Activated CD8-positive, alpha-beta T cell treated with anti-CD3 and anti-CD28 coated beads for 36 hours (primary cell): ENCODE measurements at places on chromosomes 2 and 18. TPM values are rescaled to one million over a fixed set of nuclear protein-coding genes. Genes with fewer than 3 reads are reported as not detected.

Gene SLC20A1
- 52.7 TPM for total RNA-seq

DNA sequence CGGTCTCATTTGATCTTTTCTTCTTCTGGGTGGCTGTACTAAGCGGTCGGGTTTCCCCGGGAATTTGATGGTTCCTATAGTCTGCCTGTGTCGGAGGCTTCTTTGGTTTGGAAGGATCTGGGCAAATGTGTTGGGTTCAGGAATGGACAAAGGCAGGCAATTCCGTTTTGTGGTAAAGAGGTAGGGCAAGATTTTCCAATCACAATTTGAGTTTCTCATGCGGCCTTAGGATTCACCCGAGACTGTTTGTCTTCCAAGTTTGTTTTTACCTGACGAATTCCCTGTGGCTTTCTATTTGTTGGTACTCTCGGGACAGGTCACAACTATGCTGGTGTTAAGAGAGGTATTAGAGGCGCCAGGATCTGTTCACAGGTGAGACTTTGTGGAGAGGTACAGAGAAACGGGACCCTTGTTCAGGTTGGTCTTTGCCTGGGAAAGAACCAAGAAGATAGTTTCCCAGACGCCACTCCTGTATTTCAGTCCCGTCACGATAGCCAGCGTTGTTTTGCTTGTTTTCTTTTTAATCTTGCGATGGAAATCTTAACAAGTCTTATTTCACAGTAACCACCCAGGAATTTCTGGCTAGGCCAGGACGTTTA is 3.0 kb downstream of the SP5 start:
- peaks cover 57% of the 10 kb centered on the region for H3K27me3 ChIP-seq
- no peaks in the 10 kb centered on the region for H3K36me3 ChIP-seq
- no peak overlapping the region for H3K4me3 ChIP-seq

Gene SLC35F6
- total RNA-seq: 4.2 TPM

Gene KCNS3
- total RNA-seq: not detected

Gene GIGYF2
- 49.7 TPM for total RNA-seq

GRCh38 chr2:132404056-132404455 is 12.5 kb upstream of the GPR39 start:
- no peak overlapping the region for H3K4me3 ChIP-seq
- no peak overlapping the region for H3K27ac ChIP-seq
- H3K36me3 ChIP-seq: no peaks in the 10 kb centered on the region

Gene CRYGC
- total RNA-seq: not detected

GRCh38 chr2:100865816-100866460 is 46.0 kb downstream of the NPAS2 start:
- H3K27ac ChIP-seq: no peak overlapping the region
- no peak for DNase-seq
- peaks cover 9% of the 10 kb centered on the region for H3K4me1 ChIP-seq

Gene CHRND
- not detected for total RNA-seq

GRCh38 chr2:128628996-128629395 is 310.3 kb upstream of the HS6ST1 start:
- H3K27ac ChIP-seq: no peak overlapping the region
- H3K36me3 ChIP-seq: no peaks in the 10 kb centered on the region
- peaks cover 11% of the 10 kb centered on the region for H3K4me1 ChIP-seq

Gene NRP2
- total RNA-seq: 1.6 TPM

GRCh38 chr2:96400049-96401000 is 64.8 kb downstream of the NCAPH start:
- H3K4me3 ChIP-seq: no peak overlapping the region
- no peak for DNase-seq
- no peak overlapping the region for H3K27ac ChIP-seq

DNA sequence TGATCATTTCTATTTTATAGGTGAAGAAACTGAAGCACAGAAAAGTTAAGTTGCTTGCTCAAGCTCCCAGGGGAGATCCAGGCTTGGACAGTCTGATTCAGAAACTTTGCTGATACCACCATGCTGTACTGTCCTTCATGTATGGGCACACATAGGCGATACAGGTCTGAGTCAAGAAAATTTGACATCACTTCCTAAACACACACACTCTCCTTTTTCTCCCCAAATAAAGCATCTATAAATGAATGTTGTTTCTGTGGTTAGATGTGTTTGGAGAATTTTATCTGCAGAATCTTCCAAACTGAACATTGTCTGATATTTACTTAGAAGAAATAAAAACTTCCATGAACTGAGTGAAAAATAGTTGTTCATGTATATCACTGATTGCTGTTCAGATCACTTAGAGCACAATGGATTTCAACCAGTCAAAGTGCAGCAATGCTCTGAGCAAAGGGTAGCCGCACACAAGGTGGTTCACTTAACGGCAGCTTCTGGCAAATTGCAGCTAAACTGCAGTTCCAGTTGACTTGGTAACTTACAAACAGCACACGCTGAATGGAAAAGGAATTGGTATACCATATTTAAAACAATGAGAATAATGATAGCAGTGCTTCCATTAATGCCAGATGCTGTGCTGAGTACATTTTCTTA is 10.0 kb upstream of the AGFG1 start:
- peaks cover 86% of the 10 kb centered on the region for H3K4me1 ChIP-seq
- H3K4me3 ChIP-seq: peak overlapping the region; percentile 57
- peaks cover 3% of the 10 kb centered on the region for H3K36me3 ChIP-seq
- DNase-seq: no peak
- no peaks in the 10 kb centered on the region for H3K27me3 ChIP-seq

GRCh38 chr18:8895987-8896619 is 190.7 kb downstream of the MTCL1 start:
- no peak overlapping the region for H3K27ac ChIP-seq
- no peak for DNase-seq
- no peaks in the 10 kb centered on the region for H3K4me1 ChIP-seq
- no peaks in the 10 kb centered on the region for H3K36me3 ChIP-seq
- H3K4me3 ChIP-seq: no peak overlapping the region
- H3K27me3 ChIP-seq: no peaks in the 10 kb centered on the region

Gene RTKN
- 1.6 TPM for total RNA-seq

- H3K27ac ChIP-seq: no peak overlapping the region
- H3K27me3 ChIP-seq: peaks cover 43% of the 10 kb centered on the region
- no peak for DNase-seq
- H3K4me3 ChIP-seq: no peak overlapping the region
Observed at GRCh38 chr18:11751341-11752115, 62.5 kb downstream of the GNAL start.

GRCh38 chr2:6922201-6922656 is 5.0 kb downstream of the RNF144A start:
- H3K4me3 ChIP-seq: no peak overlapping the region
- peaks cover 28% of the 10 kb centered on the region for H3K36me3 ChIP-seq
- H3K27me3 ChIP-seq: no peaks in the 10 kb centered on the region
- peaks cover 64% of the 10 kb centered on the region for H3K4me1 ChIP-seq
- no peak for DNase-seq

Gene LRRC30
- total RNA-seq: not detected

DNA sequence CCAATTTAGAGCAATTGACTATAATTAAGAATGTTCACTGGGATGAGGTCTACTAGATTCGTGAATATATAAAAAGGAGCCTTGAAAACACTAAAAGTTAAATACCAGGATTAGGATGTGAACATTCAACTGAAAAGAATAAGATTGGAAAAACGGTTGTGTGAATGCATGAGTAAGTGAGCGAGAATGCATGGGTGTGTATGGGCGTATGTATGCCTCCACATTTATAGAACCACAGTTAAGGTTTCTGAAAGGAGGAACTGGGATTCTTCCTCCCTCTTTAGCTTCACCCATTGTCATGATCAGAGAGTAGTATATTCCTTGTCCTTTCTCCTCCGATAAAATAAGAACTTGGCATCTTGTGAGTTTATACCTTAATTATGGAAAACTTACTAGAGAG is 151.1 kb upstream of the UBE2E3 start:
- no peak for DNase-seq
- H3K4me1 ChIP-seq: no peaks in the 10 kb centered on the region
- H3K4me3 ChIP-seq: no peak overlapping the region

Gene ATP8B1
- 0.38 TPM for total RNA-seq

- peaks cover 3% of the 10 kb centered on the region for H3K4me1 ChIP-seq
- no peak for DNase-seq
- H3K4me3 ChIP-seq: no peak overlapping the region
- H3K36me3 ChIP-seq: no peaks in the 10 kb centered on the region
- no peaks in the 10 kb centered on the region for H3K27me3 ChIP-seq
- H3K27ac ChIP-seq: no peak overlapping the region
Observed at GRCh38 chr18:75036917-75037688, 171.8 kb downstream of the PTGR3 start.

- H3K36me3 ChIP-seq: no peaks in the 10 kb centered on the region
- H3K4me3 ChIP-seq: no peak overlapping the region
- DNase-seq: no peak
- H3K4me1 ChIP-seq: no peaks in the 10 kb centered on the region
Observed at GRCh38 chr18:64253222-64253621, 104.3 kb upstream of the LINC00305 start.

Gene MLPH
- total RNA-seq: not detected

GRCh38 chr2:217798743-217799562 is 203.8 kb downstream of the TNS1 start:
- no peaks in the 10 kb centered on the region for H3K27me3 ChIP-seq
- DNase-seq: no peak
- no peak overlapping the region for H3K4me3 ChIP-seq
- H3K4me1 ChIP-seq: no peaks in the 10 kb centered on the region
- H3K36me3 ChIP-seq: no peaks in the 10 kb centered on the region

DNA sequence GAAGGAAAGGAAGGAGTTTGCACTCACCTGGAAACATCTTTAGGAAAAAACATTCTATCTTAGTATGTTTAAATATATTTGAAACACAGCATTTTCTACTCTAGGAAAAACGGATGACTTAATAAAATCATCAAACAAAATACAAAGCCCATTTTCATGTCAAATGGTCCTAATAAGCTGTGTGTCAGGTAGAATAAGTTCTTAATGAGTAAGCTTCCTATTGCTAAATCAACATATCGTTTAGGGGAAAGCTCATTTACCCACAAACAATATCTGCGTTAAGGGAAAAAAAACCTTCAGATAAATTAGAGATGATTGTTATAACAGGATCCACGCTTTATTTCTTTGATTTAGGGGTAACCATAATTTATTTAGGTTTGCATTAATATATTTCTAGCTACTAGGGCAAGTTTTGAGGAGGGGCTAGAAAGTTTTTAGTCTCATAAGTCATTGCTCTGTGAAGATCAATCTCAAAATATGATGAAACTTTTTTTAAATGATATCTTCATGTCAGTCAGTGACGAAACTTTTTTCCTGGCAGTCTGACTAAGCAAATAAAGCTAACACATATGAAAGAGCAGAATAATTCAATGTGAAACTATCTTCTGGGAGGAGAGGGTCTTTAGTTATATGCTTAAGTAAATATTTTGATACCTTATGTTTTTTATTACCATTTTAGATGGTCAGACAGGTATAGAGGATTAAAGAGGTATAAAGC is 147.1 kb downstream of the WDSUB1 start:
- H3K4me1 ChIP-seq: no peaks in the 10 kb centered on the region
- no peak for DNase-seq
- no peak overlapping the region for H3K4me3 ChIP-seq
- H3K27me3 ChIP-seq: no peaks in the 10 kb centered on the region
- no peaks in the 10 kb centered on the region for H3K36me3 ChIP-seq

GRCh38 chr2:201984800-201985525 is 48.7 kb upstream of the FZD7 start:
- peaks cover 3% of the 10 kb centered on the region for H3K4me1 ChIP-seq
- H3K4me3 ChIP-seq: no peak overlapping the region
- H3K27ac ChIP-seq: no peak overlapping the region
- no peaks in the 10 kb centered on the region for H3K36me3 ChIP-seq

DNA sequence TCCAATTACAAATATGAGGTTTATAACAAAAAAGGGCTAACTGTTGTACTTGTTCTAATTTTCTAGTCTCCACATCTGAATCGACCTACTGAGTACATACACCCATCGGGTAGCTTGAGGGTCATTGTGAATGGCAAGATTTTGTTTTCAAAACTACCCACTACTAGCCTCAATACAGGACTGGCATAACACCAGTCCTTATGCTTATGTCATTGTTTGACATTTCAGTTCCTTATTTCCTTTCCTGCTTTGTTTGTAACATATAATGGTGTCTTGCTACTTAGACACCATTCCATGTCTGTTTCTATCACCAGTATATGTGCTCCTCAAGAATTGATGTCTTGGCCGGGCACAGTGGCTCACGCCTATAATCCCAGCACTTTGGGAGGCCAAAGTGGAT is 86.0 kb downstream of the EPHA4 start:
- no peak overlapping the region for H3K27ac ChIP-seq
- no peaks in the 10 kb centered on the region for H3K4me1 ChIP-seq
- H3K4me3 ChIP-seq: no peak overlapping the region
- no peak for DNase-seq
- H3K36me3 ChIP-seq: no peaks in the 10 kb centered on the region

Gene LIMS3
- total RNA-seq: 0.77 TPM

GRCh38 chr18:12052866-12053265 is 40.8 kb upstream of the ANKRD62 start:
- H3K4me3 ChIP-seq: no peak overlapping the region
- DNase-seq: no peak
- peaks cover 2% of the 10 kb centered on the region for H3K27me3 ChIP-seq
- peaks cover 3% of the 10 kb centered on the region for H3K4me1 ChIP-seq

DNA sequence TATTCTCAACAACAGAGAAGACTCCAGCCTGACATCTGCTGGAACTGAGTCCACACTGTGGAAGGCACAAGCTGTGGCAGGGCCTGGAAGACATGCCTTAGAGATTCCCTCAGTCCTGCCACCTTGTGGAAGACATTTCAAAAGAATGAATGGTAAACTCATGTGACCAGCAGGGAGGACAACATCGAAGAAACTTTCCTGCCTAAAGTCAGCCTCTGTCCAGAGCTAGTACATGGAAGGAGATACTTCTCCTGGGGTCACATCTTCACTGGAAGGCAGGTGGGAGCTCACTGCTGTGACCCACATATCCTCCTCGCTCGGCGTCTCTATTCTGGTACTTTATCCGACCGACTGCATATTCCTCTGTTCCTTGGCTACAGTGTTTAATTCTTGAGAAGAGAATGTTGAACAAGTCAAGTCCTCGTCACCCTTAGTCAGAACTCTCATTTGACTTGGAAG is 59.5 kb downstream of the PUM2 start:
- DNase-seq: peak; percentile 18

Gene CIB4
- not detected for total RNA-seq

Gene POTEC
- not detected for total RNA-seq
